ENCODE measurements at places on chromosomes 7 and 10. TPM values are rescaled to one million over a fixed set of nuclear protein-coding genes. Genes with fewer than 3 reads are reported as not detected.

GRCh38 chr7:14598978-14599377 lies 303.6 kb downstream of the DGKB start:
- no peak for DNase-seq
- H3K4me1 ChIP-seq, result no peaks in the 10 kb centered on the region
- no peak overlapping the region for H3K4me3 ChIP-seq

- H3K4me1 ChIP-seq, result peaks cover 70% of the 10 kb centered on the region
- no peak for DNase-seq
- no peak overlapping the region for H3K4me3 ChIP-seq
- no peaks in the 10 kb centered on the region for H3K27me3 ChIP-seq
These were observed 64.6 kb downstream of the COL13A1 start for GRCh38 chr10:69866246-69866687.

The TMEM184A gene
- 3.2 TPM for total RNA-seq

GRCh38 chr10:32960022-32960421 lies 2.0 kb upstream of the ITGB1 start:
- H3K27me3 ChIP-seq, result no peaks in the 10 kb centered on the region
- H3K4me1 ChIP-seq, result peaks cover 46% of the 10 kb centered on the region
- DNase-seq, result no peak
- H3K36me3 ChIP-seq, result peaks cover 29% of the 10 kb centered on the region

GRCh38 chr7:136009488-136010079 lies 32.4 kb upstream of the MTPN start:
- no peaks in the 10 kb centered on the region for H3K4me1 ChIP-seq
- no peaks in the 10 kb centered on the region for H3K36me3 ChIP-seq
- H3K27me3 ChIP-seq, result no peaks in the 10 kb centered on the region
- DNase-seq, result no peak
- H3K4me3 ChIP-seq, result no peak overlapping the region
- H3K27ac ChIP-seq, result no peak overlapping the region

- no peak overlapping the region for H3K27ac ChIP-seq
- no peaks in the 10 kb centered on the region for H3K36me3 ChIP-seq
- DNase-seq, result no peak
- no peaks in the 10 kb centered on the region for H3K4me1 ChIP-seq
- no peaks in the 10 kb centered on the region for H3K27me3 ChIP-seq
These were observed 309.7 kb downstream of the CSTF2T start for GRCh38 chr10:51389415-51390321.

Measured in SJSA1 (cell line).